ENCODE measurements at places on chromosomes 12 and 14. TPM values are rescaled to one million over a fixed set of nuclear protein-coding genes. Genes with fewer than 3 reads are reported as not detected.

- DNase-seq: no peak
Measured at GRCh38 chr14:89576960-89577359, 159.9 kb upstream of the FOXN3 start.

DNA sequence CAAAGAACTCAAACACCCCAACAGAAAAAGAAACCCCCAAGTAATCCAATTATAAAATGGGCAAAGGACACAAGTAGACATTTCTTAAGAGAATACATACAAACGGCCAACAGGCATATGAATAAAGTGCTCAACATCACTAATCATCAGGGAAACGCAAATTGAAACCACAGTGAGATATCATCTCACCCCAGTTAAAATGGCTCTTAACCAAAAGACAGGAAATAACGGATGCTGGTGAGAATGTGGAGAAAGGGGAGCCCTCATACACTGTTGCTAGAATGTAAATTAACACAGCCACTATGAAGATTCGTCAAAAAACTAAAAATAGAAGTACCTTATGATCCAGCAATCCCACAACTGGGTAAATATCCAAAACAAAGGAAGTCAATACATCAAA lies 52.4 kb downstream of the CLMN start:
- DNase-seq: no peak

GRCh38 chr12:66735275-66735674 lies 56.4 kb upstream of the GRIP1 start:
- DNase-seq: no peak

The IGFBP6 gene
- polyA plus RNA-seq: 10.4 TPM

DNA sequence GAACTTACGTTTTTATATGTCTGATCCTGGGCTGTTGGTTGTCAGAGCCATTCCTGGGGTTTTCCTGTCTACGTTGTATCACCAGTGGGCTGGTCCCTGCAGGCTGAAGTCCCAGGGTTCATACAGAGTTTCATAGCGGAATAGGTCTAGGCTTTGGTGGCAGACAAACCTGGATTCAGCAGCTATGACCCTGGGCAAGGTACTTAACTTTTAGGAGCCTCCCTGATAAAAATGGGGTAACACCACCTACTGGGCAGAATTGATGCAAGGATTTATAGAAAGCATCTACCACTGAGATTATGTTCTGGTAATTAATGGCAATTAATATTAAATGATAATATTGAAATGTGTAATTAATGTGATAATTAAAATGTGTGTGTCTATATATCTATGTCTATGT lies 141.2 kb downstream of the SYNE2 start:
- DNase-seq: no peak

The PTHLH gene
- 0.81 TPM for polyA plus RNA-seq

The CLEC6A gene
- 0.07 TPM for polyA plus RNA-seq

The GNB3 gene
- polyA plus RNA-seq: 7.0 TPM

GRCh38 chr12:123832052-123832451 lies 70.0 kb downstream of the DNAH10 start:
- DNase-seq: no peak

DNA sequence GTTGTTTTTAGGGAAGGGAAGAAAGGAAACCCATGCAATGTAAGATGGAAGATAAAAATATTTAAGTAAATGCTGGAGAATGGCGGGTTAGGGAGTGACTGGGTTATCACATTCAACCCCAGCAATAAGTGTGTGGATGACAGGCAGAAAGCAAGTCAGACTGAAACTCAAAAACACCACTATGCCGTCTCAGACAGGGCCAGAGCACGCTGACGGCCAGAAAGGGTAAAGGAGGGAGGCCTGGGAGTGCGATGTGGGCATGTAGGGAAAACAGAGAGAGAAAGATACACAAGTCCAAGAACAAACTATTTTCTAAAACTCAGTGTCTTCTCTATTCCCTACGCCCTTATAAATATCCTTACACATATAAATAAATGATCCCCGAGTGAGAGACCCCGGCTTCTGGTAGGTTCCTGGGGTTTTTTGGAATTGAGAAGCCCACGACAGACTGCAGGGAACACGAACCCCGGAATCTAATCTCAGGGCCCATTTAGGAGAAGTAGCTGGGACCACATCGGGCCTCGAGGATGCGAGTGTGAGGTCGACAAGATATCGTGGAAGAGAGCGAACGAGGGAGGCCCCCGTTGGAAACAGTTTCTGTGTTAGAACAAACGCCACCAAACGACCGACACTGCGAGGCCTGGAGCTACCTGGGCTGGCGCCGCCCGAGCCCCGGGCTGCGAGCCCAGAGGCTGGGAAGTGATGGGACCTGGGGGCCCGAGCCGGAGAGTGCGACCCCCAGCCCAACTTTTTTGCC lies 735 bp upstream of the OTX2 start:
- no peak for DNase-seq

The OASL gene
- not detected for polyA plus RNA-seq

The NTN4 gene
- polyA plus RNA-seq: 95.5 TPM

All from renal pelvis (tissue), 12 donors.